ENCODE measurements at places on chromosomes 6 and 20. TPM values are rescaled to one million over a fixed set of nuclear protein-coding genes. Genes with fewer than 3 reads are reported as not detected.

DNA sequence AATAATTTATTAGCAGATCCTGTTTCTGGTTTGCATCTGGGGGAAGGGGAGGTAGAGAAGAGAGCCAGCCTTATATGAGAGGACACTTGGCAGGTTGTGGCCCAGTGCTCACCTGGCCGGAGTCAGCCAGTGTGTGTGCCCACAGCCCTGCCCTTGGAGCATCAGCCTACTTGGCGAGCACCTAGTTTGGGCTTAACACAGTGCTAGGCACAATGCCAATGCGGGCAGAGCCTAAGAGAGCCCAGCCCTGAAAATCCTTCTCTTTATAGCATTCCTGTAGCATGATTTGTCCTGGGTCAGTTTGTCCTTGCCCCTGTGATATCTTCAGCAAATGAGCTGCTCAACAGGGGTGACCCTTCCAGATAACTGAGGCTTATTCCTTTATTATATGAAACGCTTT is 73.0 kb downstream of the SLX4IP start:
- peak overlapping the region; percentile 90 for H3K27ac ChIP-seq
- H3K4me1 ChIP-seq, result peaks cover 4% of the 10 kb centered on the region
- H3K27me3 ChIP-seq, result no peaks in the 10 kb centered on the region
- H3K36me3 ChIP-seq, result no peaks in the 10 kb centered on the region

DNA sequence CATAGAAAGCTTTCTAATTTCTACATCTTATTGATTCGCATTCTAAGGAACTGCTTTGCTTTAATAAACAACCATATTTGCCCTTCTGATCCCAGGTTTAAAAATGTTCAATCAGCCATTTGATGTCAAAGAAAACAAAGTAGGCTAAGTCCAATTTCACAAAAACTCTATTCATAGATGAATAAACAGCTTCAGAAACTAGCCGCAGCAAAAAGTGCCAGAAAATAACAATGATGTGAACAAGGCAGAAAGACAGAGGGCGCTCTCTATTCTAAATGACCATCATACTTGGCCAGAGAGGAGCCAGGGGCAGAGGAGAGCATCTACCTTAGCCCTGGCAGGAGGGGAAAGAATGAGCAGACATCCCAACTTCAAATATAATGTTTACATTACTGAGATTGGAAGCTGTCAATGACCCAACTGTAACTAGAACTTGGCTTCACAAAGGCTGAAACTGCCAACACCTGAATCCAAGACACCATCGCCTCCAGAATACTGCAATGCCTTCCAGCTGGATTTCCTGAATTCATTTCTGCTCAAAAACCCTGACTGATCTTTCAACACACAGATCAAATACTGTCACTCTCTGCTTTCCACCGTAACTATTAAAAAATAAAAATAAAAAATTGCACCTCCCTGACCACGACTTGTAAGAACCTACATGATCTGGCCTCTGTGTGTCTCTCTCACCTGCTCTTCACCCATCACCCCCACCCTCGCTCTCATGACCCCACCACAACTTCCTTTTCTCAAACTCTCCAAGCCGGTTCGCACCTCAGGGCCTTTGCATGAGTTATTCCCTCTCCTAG is 9.5 kb downstream of the CNKSR3 start:
- no peaks in the 10 kb centered on the region for H3K27me3 ChIP-seq
- DNase-seq, result no peak
- no peak overlapping the region for H3K27ac ChIP-seq
- H3K36me3 ChIP-seq, result no peaks in the 10 kb centered on the region

DNA sequence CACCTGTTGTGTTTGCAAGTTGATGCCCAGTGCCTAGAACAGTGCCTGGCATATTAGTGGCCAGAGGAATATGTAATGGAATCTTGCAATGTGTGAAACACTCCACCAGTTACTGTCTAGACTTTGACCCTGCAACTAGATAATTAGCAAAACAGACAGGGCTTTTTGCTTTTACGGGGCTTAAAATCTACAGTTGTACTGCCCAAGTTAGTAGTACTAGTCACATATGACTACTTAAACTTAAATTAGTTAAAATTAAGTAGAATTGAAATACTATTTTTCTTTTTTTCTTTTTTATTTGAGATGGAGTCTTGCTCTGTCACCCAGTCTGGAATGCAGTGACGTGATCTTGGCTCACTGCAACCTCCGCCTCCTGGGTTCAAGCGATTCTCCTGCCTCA is 44.3 kb upstream of the PLCB4 start:
- H3K4me3 ChIP-seq, result no peak overlapping the region
- no peaks in the 10 kb centered on the region for H3K4me1 ChIP-seq
- H3K27me3 ChIP-seq, result no peaks in the 10 kb centered on the region
- H3K36me3 ChIP-seq, result no peaks in the 10 kb centered on the region
- DNase-seq, result no peak

Gene INSM1
- 0.48 TPM for total RNA-seq
